ENCODE measurements at places on chromosomes 16 and 17.
A peak's percentile ranks its signal among the peaks of the same experiment; 100 is the strongest.

DNA sequence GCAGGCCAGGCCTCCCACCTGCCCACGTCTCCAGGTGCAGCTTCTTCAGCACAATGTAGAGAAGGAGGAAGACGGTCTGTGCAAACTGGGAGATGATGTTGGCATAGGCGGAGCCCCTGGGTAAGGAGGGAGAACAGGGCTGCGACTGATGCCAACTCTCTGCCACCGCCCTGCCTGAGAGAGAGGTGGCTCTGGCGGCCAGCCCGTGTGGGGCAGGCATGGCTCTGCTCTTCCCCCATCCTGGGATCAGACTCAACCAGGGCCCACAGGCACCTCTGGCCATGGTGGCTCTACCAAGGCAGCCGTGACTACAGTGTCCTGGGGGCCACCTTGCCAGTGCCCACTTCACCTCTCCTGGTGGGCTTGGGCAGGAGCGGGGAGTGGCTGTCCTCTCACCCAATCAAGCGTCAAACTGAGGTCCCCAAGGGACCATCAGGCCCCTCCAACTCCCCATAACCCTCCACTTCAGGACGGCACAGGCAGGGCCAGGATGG is 8.6 kb downstream of the SLC47A2 start:
- DNase-seq: no peak

- DNase-seq: no peak
These were observed 3.2 kb upstream of the NOD2 start for GRCh38 chr16:50690177-50690576.

- DNase-seq: no peak
These were observed 17.7 kb downstream of the ADCY9 start for GRCh38 chr16:4098501-4098900.

GRCh38 chr16:89658221-89658879 is 714 bp downstream of the SPATA33 start:
- no peak for DNase-seq

- no peak for DNase-seq
These were observed 225.7 kb downstream of the XYLT1 start for GRCh38 chr16:17244872-17245551.

DNA sequence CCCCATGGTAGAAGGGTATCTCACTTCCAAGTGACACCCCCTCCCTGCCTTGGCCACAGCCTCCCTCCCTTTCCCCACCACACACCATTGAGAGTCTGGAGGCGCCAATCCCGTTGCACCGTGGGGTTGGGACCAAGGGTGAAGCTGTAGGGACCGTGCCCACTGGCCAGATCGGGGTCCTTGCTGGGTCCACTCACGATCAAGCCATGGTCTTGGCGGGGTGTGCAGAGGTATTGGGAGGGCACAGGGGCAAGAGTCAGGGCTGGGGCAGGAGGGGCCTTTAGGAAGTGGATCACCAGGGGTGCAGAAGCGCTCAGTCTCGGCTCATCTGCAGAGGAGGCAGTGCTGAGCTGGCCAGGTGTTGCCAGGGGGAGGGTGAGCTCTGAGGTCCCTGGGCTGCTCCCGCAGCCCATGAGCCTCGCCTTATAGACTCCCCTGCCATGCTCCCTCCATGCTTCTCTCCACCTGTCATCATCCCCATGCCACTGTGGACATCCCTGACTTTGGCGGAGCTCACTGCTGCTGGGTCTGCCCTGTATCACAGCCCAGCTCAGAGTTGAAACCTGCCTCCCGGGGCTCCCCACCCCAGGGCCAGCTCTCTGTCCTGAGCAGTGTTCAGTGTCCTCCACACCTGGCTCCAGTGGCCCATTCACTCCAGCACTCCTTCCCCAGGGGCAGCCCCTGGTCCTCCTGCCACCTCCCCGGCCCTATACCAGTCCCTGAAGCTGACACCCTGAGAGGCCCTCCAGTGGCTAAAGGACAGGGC is 8.3 kb downstream of the CDH16 start:
- no peak for DNase-seq

DNA sequence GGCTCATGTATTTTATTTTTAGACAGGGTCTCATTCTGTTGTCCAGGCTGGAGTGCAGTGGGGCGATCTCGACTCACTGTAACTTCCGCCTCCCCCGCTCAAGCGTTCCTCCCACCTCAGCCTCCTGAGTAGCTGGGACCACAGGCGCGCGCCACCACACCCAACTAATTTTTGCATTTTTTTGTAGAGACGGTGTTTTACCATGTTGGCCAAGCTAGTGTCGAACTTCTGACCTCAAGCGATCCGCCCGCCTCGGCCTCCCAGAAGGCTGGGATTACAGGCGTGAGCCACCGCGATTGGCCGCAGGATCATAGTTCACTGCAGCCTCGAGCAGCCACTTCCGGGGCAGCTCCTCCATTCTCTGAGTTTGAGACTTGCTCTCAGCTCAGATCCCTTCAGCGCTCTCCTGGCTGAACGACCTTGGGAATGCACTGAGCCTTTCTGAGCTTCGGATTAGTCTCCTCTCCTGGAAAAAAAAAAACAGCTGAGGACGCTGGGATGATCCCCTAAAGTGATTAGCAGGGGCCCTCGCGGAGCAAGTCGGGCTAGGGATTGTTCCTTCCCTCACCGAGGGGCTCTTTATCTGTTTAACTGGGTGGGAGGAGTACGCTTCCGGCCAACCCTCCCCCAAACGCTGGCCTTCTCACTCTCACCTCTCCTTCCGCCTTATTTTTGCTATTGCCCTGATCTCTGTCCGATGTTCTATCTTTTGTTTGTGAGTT is 1.1 kb upstream of the PKMYT1 start:
- DNase-seq: no peak

DNA sequence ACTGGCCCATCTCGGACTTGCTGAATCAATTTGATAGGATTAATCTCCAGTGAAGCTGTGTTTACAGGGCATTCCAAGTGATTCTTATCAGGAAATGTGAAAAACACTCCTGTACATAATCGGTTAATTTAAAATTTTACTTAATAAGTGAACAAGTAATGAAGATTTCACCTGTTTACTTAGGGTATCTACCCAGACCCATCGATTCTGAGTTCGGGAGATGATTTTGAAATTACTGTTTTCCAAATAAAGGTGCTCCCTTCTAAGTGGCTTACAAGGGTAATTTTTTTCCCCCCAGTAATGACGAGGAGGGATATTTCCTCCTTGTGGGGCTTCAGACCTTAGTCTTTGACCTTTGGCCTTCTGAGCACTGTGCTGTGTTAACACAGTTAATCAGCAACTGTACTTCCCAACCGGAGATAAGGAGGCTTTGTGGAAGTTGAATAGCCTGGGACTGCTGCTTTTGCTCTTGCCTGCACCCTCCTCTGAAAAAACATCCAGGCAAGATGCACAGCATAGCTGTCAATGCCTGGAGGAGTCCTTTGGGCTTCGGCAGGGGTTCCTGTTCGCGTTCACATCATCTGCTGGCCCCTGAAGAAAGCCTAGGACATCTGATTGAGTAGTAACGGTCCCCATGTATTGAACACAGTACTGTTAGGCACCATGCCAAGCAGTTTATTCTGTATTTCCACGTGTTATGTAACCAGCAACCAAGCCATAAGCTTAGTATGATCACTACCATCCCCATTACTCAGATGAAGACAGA is 1.8 kb downstream of the FAHD1 start:
- no peak for DNase-seq

DNA sequence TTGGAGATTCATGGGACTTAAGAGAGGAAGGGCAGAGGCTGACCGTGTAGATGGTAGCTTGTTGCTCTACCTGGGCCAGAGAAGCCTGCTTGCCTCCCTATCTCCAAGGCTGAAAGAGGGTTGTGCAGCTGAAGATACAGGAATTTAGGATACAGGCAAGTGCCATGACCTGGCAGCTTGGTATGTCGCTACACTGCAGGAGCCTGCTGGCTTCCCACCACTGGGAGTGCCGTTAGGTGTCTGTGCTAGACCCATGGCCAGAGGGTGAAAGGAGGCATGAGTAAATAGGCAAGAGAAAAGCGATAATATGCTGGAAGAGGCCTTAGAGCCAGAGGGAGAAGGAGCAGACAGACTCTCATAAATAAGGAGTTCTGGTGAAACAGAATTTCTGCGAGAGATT is 10.6 kb downstream of the NAA60 start:
- DNase-seq: no peak

DNA sequence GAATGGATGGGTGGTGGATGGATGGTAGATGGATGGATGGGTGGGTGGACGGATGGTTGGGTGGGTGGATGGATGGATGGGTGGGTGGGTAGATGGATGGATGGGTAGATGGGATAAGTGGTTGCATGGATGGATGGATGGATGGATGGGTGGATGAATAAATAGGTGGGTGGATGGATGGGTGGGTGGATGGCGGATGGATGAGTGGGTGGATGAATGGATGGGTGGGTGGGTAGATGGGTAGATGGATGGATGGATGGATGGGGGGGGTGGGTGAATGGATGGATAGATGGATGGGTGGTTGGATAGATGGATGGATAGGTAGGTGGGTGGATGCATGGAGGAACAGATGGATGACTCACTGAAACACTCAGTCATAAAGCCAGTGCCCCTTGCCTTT is 51.0 kb upstream of the FASN start:
- DNase-seq: no peak

DNA sequence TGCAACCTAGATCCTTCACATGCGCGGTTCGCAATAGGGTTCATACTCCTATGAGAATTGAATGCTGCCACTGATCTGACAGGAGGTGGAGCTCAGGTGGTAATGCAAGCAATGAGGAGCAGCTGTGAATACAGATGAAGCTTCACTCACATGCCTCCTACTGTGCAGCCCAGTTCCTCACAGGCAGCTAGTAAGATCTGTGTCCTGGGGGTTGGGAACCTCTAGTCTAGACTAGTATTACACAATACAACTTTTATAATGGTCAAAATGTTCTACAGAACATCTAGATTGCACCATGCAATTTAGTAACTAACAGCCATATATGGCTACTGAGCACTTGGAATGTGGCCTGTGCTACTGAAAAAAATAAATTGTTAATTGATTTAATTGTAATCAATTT is 26.7 kb downstream of the ABCA5 start:
- no peak for DNase-seq

DNA sequence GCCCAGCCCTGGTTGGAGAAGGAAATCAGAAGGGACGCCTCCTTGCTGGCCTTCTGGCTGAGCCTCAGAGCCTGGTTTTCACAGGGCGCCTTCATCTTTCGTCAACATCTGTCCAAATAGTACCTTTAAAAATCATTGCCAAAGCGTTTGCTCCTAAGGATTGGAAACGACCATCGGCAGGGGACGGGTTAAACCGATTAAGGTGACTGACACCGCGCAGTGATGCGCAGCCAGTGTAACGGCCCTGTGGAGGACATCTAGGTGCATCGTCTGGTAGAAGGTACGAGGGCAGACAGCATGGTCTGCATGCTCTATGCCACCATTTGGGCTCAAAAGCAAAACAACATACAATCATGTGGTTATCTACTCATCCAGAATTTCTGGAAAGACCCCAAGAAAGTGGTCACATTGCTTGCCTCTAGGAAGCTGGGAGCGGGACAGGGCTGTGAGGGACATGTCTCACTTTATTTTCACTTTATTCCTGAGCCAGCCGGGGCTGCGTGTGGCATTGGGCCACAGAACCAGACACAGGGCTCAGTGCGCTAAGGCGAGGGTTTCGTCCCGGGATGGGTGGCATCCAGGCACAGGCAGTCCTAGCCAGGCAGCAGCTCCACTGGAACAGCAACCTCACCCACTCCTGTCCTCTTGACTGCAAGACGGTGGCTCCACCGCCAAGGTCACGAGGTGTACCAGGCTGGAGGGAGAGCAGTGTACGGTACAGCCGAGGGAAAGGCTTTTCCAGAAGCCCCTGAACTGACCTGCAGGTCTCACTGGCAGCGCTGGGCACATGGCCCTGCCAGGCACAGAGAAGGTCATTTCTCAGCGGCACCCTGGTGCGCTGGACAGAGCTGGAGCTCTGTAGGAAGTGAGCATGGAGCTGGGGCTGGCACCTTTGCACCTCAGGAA is 40.9 kb upstream of the JPH3 start:
- DNase-seq: no peak

- DNase-seq: no peak
These were observed 33.6 kb upstream of the APPBP2 start for GRCh38 chr17:60559659-60559994.

DNA sequence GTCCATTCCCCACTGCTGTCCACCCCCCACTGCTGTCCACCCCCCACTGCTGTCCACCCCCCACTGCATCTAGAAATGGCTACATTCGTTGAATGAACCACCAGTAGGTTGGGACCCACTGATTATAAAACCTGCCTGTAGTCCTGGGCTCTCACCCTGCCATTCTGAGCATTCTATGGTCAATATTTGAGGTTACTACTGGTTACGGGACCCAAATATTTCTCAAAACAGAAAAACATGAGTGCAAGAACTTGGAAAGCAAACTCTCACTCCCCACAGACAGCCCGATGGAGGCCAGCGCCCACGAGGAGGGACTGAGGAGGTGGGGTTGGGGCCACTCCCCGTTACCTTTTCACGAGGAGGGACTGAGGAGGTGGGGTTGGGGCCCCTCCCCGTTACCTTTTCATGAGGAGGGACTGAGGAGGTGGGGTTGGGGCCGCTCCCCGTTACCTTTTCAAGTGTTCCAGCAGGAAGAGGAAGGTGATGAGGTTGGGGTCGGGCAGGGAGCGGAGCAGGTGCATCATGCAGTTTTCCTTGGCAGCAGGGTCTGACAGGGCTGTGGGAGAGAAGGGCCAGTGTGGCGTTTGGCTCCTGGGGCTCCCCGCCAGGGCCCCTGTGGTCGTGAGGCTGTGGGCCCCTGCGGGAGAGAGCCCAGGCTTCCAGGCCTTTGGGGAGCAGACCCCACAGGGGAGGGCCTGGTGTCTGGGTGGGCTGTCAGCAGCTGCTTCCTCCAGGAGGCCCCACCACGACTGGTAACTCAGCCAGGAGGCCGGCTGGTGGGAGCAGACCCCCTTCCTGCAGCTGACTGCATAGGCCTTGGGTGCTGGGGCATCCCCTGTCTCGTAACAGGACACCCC is 12.5 kb downstream of the TIMM22 start:
- no peak for DNase-seq

DNA sequence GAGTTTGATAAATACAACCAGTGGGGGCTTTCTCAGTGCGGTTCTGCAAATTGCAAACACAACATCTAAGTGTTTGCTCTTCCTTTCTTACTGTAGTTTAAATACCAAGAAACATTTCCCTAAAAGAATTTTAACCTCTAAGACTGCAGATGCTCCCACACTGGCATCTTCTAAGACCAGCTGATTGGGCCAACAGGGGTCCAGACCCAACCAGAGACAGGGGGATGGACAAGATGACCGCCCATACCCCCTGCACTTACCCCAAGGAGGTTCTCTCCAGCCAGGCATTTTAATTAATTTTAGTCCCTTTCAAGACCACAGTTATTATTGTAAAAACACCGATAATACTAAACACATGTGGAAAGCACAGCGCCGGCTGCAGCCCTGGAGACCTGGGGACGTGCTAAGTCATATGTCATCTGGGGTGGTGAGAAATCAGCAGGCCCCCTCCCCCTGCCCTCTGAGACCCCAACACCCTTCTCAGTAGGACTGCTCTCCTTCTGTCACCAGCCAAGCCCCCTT is 242.3 kb downstream of the SOX9 start:
- no peak for DNase-seq

GRCh38 chr16:68233835-68234187 is 2.1 kb downstream of the ESRP2 start:
- peak; percentile 27 for DNase-seq

GRCh38 chr17:51540151-51540550 is 279.8 kb downstream of the UTP18 start:
- no peak for DNase-seq
